ENCODE measurements at places on chromosomes 5 and 9.

- DNase-seq, result no peak
Observed at GRCh38 chr5:88690409-88691229, 192.4 kb downstream of the MEF2C start.

DNA sequence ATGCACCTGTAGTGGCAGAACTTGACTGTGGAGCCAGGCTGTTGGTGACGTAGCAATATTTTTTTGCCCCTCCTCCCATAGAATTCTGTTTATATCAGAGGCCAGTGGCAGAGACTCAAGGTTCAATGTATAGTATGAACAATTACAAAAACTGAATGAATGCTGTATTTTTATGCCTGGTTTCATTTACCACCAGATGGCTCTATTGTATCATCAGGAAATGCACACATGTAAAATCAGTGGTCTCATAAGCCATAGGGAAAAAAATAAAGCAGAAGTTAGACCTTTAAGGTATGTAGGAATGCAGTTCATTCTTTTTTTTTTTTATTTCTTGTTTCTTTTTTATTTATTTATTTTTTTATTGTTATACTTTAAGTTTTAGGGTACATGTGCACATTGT lies 43.6 kb downstream of the CCDC192 start:
- DNase-seq, result no peak

DNA sequence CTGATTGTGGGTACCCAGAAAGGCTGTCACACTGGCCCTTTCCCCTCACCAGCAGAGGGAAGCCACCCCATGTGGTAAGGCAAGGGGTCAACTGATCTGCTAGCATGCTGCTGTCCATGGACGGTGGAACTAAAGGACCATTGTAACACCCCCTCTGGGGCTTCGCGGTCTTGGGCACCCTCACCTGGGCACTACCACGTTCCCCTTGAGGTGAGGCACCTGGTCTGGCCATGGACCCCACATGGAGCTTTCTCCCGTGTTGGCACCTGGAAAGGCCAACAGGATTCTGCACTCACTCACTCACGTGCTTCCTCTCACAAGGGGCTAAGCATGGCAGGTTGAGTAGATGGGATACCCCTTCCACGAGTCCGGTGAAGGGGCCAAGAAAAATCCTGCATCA lies 72.0 kb upstream of the RFX3 start:
- DNase-seq, result no peak

DNA sequence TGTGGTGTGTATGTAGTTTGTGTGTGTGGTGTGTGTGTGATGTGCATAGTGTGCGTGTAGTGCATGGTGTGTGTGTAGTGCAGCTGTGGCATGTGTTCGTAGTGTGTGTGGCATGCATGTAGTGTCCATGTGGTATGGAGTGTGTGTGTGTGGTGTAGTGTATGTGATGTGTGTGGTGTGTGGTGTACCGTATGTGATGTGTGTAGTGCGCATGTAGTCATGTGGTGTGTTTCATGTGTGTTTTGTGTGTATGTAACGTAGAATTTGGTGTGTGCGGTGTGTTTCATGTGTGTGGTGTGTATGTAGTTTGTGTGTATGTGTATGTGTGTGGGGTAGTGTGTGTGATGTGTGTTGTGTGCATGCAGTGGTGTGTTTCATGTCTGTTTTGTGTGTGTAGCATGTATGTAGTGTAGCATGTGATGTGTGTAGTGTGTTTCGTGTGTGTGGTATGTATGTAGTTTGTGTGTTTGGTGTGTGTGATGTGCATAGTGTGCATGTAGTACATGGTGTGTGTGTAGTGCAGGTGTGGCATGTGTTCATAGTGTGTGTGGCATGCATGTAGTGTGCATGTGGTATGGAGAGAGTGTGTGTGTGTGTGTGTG lies 40.7 kb downstream of the SYK start:
- DNase-seq, result no peak
